ENCODE measurements at places on chromosomes 4 and X.

GRCh38 chr4:14333616-14334015, 668.7 kb upstream of the CPEB2 start:
- DNase-seq, result no peak

DNA sequence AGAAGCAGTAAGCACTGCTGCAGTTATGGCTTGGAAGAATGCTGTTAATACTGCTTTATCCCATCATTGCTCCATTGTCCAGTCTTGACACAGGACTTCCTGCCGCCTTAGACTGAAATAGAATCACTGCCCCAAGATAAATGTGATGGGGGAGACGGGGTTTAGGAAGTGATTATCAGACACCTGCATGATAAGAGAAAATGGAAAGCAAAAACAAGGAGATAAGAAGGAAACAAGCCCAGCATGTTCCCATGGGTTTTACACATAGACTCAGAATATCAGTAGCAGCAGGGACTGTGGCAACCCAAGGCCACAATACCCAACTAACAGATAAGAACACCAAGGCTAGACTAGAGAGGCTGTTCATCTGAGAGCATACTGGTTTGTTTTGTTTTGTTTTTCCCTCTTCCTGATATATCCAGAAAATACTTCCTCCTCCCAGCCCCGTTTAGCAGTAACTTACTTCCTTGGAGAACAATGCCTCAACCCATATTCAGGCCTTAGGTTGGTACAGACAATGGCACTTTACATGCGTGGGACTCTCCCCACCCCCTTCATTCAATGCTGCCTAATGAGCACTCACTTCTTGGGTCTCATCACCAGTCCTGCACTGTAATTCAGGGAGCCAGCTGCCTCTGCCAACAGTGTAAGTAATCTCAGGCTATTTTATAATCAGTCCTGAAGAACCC, 232.6 kb downstream of the CBR4 start:
- no peak for DNase-seq

DNA sequence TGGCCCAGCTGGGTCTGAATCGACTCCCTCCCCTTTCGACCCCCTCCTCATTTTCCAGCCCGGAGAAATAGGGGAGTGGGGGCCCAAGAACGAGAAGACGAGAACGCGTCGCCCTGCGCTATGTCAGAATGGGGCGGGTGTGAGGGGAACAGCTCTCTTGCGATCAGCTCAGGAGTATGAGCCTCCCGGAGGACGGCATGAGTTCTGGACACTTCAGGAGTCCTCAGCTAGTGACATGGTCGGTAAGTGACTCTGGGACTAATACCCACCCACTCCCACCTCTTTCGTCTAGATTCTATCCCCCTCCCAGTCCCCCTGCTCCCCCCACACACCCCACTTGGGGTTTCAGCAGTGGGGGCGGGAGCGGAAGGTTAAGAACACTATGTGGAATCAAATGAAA, 944 bp downstream of the KLF8 start:
- DNase-seq, result peak; percentile 17

DNA sequence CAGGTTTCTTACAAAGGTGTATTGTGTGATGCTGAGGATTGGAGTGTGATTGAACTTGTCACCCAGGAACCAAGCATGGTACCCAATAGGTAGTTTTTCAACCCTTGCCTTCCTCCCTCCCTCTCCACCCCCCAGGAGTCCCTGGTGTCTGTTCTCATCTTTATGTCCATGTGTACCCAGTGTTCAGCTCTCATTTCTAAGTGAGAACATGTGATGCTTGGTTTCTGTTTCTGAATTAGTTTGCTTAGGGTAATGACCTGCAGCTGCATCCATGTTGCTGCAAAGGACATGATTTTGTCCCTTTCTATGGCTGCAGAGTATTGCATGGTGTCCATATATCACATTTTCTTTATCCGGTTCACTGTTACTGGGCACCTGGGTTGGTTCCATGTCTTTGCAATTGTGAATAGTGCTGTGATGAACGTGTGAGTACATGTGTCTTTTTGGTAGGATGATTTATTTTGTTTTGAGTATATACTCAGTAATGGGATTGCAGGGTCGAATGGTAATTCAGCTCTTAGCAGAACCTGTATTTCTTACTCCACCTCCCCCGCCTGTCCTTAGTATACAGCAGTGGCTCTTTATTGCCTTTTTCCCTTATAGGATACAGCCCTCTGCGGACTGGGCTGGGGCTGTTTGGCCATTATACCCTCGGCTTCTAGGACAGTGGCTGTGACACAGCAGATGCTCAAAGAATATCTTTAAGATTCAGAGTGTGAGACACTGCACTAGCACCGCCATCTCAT, 145.4 kb downstream of the PTTG2 start:
- no peak for DNase-seq

DNA sequence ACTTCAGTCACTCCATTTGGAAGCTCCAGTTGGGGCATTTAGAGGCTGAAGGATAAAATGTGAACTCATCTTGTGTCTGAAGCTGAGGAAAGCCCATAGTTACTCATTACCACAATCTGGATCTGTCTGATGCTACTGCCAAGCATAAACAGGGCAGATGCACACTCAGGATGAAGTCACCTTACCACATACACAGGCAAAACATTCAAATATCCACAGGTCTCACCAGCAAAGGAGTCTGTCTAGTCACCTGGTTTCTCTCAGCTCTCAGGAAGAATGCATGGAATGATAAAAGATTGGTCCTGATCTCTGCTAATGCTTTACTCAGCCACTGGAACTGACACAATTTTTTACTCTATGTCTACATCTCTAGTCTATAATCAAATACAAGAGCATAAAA, 13.0 kb upstream of the ODAPH start:
- no peak for DNase-seq

GRCh38 chr4:105453550-105454205, 20.2 kb downstream of the PPA2 start:
- DNase-seq, result no peak

DNA sequence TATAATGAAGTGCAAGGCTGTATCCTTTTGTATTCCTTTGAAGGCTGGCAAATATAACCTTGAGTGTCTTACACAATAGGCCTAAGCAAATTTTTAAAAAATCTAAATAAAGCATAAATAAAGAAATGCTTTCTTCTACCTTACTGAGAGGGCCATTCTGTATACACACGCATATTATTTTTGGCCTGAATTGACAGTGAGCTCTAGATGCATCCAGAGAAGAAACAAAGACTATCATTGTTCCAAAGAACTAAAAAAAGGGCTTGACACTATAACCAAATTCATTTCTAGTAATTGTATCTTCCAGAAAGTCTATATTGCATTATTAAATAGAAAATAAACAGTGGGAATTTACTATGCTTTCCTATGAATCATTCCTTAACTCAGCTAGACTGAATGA, 100.2 kb downstream of the MAGEB17 start:
- DNase-seq, result no peak

GRCh38 chr4:184896868-184897715, 71.3 kb upstream of the ACSL1 start:
- DNase-seq, result no peak

DNA sequence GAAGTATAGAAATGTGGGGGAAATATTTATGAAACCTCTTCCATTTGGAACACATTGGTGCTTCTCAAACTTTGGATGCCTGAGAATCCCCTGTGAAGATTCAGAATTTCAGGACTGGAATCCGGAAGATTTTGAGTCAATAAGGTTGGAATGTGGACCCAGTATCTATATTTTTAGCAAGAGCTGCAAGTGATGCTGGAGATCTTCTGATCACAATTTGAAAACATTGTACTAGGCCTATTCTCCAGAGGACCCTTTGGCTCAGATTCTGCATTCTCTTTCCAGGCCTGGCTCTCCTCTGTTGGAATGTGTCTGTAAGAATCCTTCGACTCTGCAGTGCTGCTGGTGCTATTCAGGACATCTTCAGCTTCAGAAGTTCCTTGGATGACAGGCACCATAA, 2.4 kb upstream of the PKD2 start:
- no peak for DNase-seq

DNA sequence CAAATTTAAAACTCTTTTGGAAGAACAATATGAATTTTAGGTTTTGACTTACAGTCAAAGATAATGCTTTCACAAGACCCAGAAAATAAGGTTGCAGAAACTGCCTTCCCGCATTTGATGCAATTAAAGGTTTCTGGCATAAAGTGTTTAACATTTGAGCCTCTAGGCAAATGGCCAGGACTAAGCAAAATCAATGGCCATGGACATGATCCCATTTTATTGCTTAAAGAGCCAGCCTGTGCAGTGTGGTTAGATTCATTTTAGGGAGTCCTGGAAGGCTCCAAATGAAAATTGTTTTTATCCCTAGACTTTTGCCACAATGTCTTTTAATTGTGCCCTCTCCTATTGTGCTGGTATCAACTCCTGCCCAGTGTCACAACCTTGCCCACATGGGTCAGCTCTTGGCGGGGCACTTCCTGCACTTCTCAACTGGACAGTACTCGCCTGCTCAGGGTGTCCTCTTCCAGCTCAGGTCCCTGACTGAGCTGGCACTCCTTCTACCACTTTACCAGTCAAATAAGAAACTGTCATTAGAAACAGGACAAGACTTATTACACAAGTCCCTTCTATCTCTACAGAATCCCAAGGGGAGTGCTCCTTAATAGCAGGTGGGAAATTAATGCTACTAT, 208.4 kb upstream of the NPY2R start:
- no peak for DNase-seq

DNA sequence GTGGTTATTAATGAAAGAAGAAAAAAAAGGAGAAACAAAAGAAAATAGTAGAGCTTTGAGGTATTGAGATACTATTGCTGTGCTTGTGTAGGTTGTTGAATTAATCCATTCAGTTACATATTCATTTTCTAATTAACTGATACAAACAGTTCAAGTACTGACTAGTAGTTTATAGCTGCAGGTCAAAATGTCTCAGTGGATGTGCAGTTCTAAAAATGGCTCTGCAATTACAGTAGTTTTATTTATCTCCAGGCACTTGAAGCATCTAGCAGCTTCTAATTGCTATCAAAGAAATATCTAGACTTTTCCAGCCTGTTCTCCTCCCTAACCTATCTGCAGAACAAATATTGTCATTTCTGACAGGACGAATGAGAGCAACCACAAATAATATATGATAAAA, 1887.7 kb upstream of the PCDH7 start:
- DNase-seq, result no peak

DNA sequence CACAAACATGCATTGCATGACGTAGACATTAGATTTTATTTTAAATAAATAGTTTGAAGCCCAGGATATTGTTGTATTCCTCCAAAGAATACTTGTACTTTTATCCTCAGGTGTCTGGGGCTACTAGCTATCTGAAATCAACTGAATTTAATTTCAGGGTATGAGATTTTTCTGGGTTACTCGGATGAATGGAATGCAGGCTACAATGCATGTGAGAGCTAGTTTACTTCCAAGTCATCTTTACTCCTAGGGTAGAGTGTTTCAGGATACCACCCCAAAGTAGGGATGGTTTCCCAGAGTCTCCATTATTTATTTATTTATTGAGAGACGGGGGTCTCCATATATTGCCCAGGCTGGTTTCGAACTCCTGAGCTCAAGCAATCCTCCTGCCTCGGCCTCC, 66.4 kb downstream of the HPRT1 start:
- no peak for DNase-seq

DNA sequence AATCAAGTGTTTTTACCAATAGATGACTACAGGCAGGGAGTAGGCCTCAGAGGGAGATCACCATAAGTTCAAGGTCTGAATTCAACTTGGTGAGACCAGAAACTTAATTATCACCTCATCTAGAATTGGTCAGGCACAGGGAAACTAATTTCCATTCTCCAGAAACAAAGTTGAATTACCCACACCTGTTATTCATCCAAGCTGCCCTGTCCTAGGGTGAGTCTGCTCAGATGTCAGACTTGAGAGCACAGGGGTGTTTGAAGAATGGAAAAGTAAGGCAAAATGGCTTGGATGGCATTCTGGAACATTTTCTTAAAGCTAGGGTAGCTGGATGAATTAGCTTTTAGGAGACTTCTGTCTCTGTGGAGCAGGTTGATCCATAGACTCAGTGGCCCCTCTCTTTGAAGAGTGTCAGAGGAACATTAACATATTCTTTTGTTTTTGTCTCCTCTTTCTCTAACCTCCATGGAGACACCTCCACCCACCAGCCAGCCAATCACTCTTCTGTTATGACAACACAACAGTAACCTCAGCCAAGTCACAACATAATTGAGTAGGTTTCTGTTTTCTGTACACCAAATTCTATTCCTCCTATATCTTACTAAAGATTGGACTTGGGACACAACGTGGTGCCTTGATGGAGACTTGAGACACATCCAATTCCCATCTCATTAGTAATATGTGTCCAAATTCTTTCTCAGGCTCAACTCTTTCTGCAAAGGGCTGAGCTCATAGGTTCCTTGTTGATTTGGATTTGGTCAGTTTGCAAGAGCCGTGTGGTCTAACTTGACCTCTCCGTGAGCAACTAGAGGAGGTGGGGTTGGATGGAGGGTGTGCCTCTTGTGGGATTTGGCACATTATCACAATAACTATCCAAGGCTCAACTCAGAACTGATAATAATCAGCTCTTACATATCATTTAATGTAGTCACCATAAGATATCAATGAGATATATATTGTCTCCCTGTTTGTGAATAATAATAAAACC, 45.1 kb downstream of the VSIG4 start:
- DNase-seq, result no peak

- no peak for DNase-seq
Measured at GRCh38 chr4:7336732-7337131, 98.0 kb downstream of the PSAPL1 start.

DNA sequence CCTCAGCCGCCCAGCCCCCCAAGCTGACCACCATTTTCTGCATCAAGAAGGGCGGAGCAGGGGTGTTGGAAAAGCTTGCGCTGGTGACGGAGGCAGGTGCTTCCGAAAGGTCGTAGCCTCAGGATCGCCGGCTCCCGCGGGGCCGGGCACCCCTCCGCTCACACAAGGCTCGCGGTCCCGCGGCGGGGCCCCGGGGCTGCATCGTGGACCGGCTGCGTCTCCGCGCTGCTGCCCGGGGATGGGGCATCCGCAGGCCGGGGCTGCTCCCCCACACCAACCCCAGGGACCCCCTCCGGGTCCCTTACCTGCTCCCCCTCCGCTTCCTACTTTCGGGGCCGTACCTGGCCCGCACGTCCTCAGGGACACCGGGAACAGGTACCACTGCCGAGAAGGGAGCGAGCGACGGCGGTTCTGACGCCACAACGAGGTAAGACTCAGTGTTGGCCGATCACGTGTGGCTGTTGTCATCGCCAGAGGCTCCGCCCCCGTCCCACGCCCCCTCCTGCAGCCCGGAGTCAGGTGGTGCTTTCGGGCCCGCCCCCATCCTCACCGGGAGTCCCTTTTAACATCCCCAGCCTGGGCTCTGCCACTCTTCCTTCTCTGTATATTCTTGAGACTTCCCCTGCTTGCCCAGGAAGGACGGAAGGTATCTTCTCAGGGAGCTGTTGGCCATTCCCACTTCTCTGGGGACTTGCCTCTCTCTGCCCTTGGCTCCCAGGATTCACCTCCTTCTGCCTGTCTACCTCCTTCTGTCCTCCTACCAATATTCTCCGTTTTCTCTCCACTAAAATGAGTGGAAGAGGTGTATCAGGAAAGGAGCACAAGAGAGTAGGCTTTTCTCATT, at the start of gene BEX2:
Gene BEX2, minus strand, starts transcription at position 436 of the 844 bp plus-strand sequence. CDS start 1,014 bp downstream, outside the sequence.
- DNase-seq, result peak; percentile 80

DNA sequence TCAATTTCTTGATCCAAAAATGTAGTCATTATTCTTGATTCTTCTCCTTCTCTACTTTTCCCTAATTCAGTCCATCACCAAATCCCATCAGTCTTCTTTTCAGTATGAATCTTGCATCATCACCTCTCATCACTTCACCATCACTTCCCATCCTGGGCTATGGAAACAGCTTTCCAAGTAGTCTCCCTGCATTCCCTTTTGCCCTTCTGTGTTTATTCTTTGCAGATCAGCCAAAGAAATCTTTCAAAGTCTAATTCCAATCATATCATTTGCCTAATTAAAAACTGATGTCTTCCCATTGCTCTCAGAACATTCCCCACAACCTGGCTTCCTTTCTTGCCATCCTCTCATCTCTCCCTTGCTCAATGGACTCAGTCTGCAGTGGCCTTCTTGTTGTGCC, 201.7 kb upstream of the ADAMTS3 start:
- no peak for DNase-seq
